ENCODE measurements at places on chromosomes 11 and 22. TPM values are rescaled to one million over a fixed set of nuclear protein-coding genes. Genes with fewer than 3 reads are reported as not detected.

The CLCF1 gene
- total RNA-seq, result 3.4 TPM

The ARHGAP42 gene
- total RNA-seq, result 8.2 TPM

The TSPAN32 gene
- total RNA-seq, result 0.63 TPM

The CCDC87 gene
- 0.47 TPM for total RNA-seq

The ZNRF3 gene
- total RNA-seq, result 24.3 TPM

The LRRC10B gene
- total RNA-seq, result 1.4 TPM

The ACR gene
- total RNA-seq, result not detected

The PACSIN2 gene
- total RNA-seq, result 25.5 TPM

- DNase-seq, result peak; percentile 6
Measured at GRCh38 chr22:30873086-30873650, 95.4 kb downstream of the MORC2 start.

DNA sequence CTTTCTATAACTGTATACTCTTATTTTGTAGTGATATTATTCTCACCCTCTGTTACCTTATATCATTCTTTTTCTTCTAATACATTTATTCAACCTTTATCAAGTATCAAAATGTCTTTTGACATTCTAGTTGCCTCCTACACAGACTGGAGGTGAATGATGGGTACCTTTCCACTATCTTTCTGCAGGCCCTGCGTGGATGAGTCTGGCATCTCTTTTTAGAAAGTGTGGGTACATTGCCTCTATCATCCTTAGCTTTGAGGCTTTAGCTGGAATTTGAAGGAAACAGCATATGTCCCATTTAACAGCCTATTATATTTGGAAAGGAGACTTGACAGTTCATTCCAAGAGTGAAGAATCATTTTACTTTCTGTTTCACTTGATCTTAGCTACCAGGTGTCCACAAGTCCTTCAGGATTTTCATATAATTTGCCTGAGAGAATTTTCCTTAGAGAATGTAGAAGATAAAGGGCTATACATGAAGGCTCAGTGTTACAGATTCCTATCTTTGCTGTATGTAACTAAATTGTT lies 192.0 kb downstream of the CWF19L2 start:
- no peak for DNase-seq

- no peak for DNase-seq
Measured at GRCh38 chr11:118592616-118593367, 14.6 kb upstream of the PHLDB1 start.

DNA sequence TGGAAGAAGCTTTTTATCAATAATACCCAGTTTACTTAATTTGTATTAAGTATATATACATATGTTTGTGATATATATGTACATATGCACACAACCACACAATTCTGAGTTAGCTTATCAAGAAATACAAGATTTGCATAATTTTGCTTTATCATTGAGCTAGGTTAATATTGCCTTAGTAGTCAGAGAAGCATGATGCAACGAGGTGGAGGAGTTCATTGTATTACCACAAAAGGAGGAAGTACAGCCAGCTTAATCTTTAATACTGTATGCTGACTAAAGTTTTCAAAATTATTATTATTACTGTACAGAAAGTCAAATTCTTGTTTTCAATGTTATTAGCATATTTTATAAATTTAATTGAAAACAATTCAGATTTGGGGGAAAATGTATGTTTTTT lies 278.4 kb upstream of the PDGFD start:
- DNase-seq, result no peak

- DNase-seq, result no peak
Measured at GRCh38 chr11:72227316-72228228, 3.0 kb downstream of the INPPL1 start.

DNA sequence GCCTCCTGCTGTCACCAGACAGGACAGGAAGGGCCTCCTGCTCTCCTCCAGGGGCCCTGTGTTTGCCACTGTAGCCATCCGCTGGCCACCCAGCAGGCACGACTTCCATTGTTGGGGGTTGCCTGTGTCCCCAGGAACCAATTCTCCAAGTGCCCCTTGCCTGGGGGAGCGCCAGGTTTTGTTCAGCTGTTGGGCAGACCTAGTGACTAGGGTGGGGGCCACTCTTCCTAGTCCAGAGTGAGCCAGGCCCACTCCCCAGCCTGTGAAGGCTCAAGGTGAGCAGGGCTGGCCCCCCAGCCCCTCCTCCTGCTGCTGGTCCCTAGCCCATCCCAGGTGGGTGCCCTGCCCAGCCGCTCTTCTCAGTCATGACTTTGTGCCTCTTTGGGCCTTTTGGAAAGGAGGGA lies 30.9 kb downstream of the OSBPL5 start:
- DNase-seq, result peak; percentile 18

DNA sequence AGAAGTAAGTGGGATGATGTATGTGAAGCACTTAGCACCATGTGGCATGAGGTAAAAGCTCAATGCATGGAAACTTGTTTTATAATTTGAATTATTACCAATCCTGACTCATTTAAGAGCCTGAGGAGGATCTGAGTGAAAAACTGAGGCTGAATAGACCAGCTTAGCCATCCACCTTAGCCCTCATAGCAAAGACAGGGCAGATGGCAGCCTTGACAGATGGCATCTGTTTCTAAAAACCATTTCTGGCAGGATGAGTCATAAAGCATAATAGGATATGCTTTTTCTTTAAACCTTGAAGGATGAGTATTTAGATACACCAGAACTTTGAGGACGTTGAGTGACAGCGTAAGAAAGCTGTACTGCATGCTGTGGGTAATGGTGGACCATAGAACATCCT lies 61.0 kb upstream of the NAV2 start:
- DNase-seq, result no peak

DNA sequence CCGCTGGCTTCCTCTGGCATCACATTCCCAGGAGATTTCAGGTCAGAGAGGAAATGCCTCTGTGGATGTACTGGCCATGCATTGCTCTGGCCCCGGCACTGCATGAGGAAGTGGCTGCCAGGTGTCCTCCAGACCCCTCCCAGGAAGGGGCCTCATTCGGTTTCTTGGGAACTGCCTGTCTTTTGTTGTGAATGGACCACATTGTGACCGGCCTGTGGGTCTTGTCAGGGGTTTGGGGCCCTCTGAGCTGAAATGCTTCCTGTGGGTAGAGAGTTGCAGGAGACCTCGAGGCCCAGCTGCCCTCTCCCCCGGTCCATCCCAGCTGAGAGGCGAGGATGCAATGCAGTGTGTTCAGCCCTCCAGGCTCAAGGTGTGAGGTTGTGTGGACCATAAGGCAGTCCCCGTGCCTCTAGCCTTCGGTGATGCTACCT lies 18.8 kb upstream of the ST3GAL4 start:
- no peak for DNase-seq

GRCh38 chr11:128599729-128600128 lies 12.4 kb upstream of the ETS1 start:
- DNase-seq, result no peak

GRCh38 chr11:82898241-82898640 lies 2.0 kb downstream of the PRCP start:
- no peak for DNase-seq

GRCh38 chr22:43850529-43850928 lies 11.8 kb downstream of the SULT4A1 start:
- no peak for DNase-seq

DNA sequence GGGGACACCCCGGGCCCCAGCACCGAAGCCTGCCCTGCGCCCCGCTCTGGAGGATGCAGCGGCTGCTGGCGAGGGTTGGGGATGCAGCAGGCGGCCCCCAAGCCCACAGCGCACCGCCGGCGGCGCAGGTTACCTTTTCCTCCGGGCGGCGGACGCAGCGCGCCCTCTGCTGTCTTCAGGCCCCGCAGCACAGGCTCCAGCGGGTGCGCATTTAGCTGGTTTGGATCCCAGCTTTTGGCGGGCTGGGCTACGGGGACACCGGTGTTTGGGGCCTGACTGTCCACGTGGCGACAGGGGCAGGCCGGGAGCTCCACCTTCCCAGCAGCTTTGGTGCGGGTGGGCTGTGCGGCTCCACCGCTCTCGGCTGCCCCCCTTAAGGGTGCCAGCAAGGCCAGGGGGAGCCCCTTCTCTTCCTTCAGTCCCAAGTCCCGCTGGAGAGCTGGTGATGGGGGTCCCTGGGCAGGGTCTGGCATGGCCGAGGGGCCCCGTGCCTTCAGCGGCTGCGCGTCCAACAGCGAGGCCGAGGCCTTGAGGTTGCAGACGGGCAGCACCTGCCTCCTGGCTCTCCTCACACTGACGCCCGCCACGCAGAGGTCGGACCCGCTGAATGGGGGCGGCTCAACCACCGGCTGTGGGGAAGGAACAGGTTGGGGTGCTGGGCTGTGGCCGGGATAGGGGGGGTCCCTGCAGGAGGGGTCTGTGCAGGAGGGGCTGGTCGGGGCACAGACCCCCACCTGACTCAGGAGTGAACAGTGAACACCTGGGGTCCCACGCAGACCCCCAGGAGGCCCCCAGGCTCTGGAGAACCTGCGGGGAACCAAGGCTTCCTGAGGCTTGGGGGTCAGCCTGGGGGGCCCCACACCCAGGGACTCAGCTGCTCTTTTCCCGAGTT lies 18.0 kb upstream of the IL17REL start:
- peak; percentile 86 for DNase-seq

GRCh38 chr11:91630916-91631673 lies 593.5 kb upstream of the FAT3 start:
- no peak for DNase-seq

- DNase-seq, result no peak
Measured at GRCh38 chr22:47739291-47740015, 977.0 kb downstream of the TBC1D22A start.

DNA sequence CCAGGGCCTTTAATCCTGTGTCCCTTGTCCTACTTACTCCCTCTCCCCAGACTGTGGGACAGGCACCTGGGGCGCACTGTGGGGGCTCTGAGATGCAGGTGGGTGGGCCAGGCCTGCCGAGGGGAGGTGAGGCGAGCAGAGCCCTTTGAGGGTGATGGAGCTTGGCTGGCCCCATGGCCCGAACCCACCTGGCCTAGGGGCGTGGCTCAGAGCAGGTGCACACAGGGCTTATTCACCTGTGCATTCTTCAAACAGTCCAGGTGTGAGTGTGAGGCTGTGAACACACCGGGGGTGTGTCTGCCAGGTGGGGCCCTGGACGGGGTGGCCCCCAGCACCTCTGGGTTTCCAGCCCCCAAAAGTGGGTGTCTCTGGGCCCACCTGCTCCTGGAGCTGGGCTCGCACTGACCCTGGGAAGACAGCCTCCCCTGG lies 9.0 kb upstream of the MUC5AC start:
- no peak for DNase-seq

DNA sequence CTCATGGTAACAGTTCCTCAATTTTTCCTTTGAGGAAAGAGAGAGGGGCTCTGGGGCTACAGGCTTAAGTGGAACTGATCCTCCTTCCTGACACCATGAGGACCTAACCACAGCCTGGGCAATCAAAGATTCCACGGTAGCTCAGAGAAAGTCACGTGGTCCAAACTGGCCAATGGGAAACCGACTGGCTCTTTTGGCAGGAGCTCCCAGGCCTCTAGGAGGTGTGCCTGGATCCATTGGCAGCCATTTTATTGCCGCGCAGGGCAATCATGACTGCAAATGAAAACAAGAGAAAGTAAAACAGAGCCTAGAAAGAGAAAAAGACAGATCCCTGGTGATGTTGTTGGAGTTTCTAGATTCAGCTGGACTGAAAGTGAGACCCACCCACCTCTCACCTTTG lies 27.3 kb upstream of the ASPHD2 start:
- no peak for DNase-seq

DNA sequence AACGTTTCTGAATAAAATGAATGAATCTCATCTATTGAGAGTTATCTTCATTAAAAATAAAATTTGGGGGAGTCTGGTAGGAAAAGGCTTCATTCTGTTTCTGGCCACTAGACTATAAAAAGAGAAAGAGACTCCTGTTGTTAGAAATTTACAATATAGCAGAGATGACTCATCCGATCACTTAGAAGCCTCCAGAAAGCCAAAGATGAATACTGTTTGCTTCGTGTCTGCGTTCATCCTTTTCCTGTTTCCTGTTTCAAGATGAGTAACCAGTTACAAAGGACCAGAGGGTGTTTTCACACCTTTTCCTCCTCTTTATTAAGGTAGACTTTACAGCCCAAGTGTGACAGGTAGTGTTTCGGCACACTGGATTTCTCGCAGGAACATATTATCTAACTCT lies 1120.7 kb downstream of the LRRC4C start:
- DNase-seq, result no peak

- DNase-seq, result peak; percentile 8
Measured at GRCh38 chr22:49575703-49576081, 252.0 kb downstream of the BRD1 start.

DNA sequence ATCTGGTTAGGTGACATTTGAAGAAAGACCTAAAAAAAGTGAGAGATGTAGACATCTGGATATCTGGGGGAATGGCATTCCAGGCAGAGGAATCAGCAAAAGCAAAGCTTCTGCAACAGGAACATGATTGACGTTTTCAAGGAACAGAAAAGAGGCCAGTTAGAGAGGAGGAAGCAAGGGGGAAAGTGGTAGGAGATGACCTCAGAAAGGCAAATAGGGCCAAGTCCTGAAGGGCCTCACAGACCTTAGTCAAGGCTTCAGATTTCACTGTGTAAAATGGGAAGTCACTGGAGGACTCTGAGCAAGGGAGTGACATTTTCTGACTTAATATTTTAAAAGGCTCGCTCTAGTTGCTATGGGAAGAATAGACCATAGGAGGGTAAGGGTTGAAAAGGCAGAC lies 9.7 kb downstream of the DEUP1 start:
- no peak for DNase-seq
